Smooth muscle cell of trachea (primary cell): ENCODE measurements at places on chromosomes 16 and 17. TPM values are rescaled to one million over a fixed set of nuclear protein-coding genes. Genes with fewer than 3 reads are reported as not detected.

The SMPD3 gene
- 0.33 TPM in 1 of 2 replicates, not detected in the other for total RNA-seq

The ELMO3 gene
- 0.29 and 0.66 TPM in 2 replicates for total RNA-seq

The KRTAP4-5 gene
- total RNA-seq, result not detected in 2 replicates

The SPHK1 gene
- total RNA-seq, result 19.2 and 28.9 TPM in 2 replicates

The TMEM114 gene
- total RNA-seq, result not detected in 2 replicates

The CCL5 gene
- total RNA-seq, result 0.50 TPM in 1 of 2 replicates, not detected in the other

The TTLL6 gene
- total RNA-seq, result under 0.01 and 0.58 TPM in 2 replicates

The SEC14L5 gene
- total RNA-seq, result 0.44 and 2.0 TPM in 2 replicates

The LIG3 gene
- total RNA-seq, result 30.8 and 33.5 TPM in 2 replicates

The RBFOX1 gene
- total RNA-seq, result not detected in 2 replicates

The MMP15 gene
- 1.6 and 6.1 TPM in 2 replicates for total RNA-seq

The C17orf67 gene
- 0.66 and 0.73 TPM in 2 replicates for total RNA-seq

The ENDOV gene
- 34.2 and 41.7 TPM in 2 replicates for total RNA-seq

The ITGB4 gene
- 0.50 and 4.2 TPM in 2 replicates for total RNA-seq
